Stimulated activated CD8-positive, alpha-beta memory T cell treated with anti-CD3 and anti-CD28 coated beads, Interleukin-4, amount 100 ng/mL, for 4 hours (primary cell): ENCODE measurements at places on chromosomes 7 and 10.

GRCh38 chr10:102404361-102405107 is 9.0 kb downstream of the NFKB2 start:
- DNase-seq: no peak

GRCh38 chr7:114916261-114916892 is 5.5 kb upstream of the MDFIC start:
- no peak for DNase-seq

- DNase-seq: no peak
Measured at GRCh38 chr10:111267673-111268072, 190.8 kb downstream of the ADRA2A start.

- no peak for DNase-seq
Measured at GRCh38 chr10:116848944-116849247, 403 bp upstream of the ENO4 start.

DNA sequence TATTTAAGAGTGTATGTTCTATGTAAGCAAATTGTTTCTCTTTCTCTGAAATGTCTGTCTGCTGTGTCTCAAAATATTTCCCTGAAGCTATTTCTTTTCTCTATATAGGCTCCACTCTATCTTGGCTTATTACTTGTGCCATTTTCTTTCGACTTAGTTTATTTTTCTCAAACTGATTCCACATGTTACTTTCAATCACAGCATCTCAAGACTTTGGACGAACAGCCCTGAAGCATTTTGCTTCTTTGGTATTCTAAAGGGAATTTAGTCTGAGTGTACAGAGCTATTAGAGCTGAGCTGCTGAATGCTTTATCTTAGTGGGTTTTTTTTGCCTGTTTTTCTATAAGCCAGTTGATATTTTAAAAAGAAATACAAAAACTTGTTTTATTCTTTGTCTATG is 95.7 kb downstream of the PLXDC2 start:
- DNase-seq: no peak

DNA sequence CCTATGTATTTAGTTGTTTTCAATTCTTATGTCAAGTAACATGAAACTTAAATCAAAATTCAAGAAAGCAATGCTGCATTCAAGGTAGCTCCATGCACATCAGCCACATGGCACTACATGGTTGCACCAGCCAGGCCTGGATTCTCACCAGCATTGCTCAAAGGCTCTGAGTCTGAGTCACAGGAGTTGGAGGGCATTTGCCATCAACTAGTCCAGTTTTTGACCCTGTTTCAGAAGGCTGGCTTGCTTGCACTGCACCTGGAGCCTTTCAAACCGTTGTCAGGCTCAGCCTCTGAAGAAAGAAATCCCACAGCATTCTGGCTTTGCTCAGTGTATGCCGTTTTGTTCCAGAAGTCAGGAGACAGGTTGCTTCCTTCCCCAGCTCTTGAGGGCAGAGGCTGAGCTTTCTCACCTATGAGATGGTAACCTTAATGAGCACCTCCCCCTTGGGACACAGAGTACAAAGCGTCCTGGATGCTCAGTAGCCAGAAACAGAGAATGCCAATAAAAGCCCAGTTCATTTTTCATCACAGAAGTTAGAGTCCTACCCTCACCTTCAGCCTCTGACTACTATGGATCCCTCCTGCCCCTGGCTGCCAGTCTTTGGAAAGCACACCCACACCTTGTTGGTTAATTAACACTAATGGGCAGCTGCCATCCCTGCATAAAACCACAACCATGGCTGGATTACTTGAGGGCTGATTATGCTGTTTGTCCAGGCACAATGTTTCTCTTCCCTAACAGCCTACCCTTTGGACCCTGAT is 288.4 kb upstream of the LRRTM3 start:
- DNase-seq: no peak

DNA sequence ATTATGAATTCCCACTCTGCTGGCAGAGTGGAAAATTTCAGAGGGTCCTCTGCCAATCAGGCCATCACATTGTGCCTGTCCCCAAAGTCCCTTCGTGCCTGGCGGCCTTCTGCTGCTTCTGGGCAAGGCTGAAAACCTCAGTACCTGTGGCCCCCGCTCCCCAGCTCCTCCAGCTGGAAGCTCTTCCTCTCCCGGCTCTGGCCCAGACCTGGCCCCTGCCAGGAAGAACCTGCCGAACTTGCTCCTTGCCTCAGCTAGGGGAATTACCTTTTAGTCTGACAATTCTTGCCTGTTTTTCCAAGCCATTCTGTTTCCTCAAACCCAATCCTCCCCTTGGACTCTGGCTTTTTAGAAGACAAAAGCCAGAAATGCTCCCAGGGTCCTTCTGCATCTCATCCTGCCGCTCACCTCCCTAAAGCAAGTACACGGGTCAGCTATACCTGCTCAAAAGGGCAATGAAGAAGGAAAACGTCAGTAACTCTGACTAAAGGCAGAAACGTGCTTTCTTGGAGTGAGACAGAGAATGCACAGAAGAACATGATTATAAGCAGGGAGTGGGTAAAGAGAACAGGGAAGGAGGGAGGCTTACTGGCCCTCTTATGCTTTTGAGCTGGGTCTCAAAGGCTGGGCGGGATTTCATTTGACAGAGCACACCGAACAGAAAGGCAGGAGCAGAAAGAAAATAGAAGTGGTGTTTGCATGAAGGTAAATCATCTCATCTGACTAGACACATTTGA is 28.1 kb upstream of the TRIL start:
- DNase-seq: no peak

DNA sequence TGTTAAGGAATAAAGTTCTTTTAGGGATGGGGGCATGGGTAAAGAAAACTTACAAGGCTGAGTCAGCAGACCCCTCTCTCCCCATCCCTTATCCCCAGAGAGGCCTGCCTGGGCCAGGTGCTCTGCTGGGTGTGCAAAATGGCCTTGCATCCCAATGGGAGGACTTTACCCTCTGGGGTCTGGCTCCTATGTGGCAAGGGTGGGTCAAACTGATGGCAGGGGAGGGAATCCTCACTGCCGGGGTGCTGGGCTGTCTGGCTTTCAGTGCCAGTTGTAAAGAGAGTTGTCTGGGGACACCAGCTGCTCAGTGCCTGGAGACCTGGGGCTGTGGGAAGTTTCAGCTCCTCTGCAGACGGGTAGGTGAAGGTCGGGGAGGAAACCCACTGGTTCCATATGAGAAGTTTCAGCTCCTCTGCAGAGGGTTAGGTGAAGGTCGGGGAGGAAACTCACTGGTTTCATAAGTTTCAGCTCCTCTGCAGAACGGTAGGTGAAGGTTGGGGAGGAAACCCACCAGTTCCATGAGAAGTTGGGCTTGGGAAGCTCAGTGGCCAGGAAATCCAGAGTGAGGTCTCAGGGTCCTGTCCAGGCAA is 127.2 kb upstream of the PODXL start:
- DNase-seq: no peak

GRCh38 chr10:73136627-73137026 is 26.4 kb downstream of the NUDT13 start:
- no peak for DNase-seq

GRCh38 chr10:33772370-33773252 is 438.1 kb upstream of the NRP1 start:
- DNase-seq: no peak

- no peak for DNase-seq
Measured at GRCh38 chr10:63627881-63628296, 106.7 kb downstream of the REEP3 start.

- no peak for DNase-seq
Measured at GRCh38 chr10:62050346-62050892, 148.9 kb downstream of the ARID5B start.

DNA sequence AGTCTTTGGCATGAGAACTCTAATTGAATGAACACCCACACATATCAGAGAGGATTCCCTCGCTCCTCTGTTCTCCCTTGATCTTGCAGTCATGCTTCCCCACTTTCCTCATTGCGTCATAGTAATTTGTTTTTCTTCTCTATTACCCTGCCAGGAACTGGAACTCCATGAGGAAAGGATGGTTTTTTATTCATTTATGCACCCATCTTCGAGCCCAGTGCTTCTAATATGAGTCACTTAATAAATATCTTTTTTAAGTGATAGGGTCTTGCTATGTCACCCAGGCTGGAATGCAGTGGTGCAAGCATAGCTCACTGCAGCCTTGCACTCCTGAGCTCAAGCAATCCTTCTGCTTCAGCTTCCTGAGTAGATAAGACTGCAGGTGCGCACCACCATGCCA is 83.5 kb downstream of the OTUD1 start:
- no peak for DNase-seq
